ENCODE measurements at places on chromosomes 3 and 15.

GRCh38 chr3:107981471-107982111, 109.2 kb downstream of the CD47 start:
- DNase-seq, result no peak

- DNase-seq, result no peak
These were observed 208.9 kb upstream of the CFAP20DC start for GRCh38 chr3:59258550-59259260.

DNA sequence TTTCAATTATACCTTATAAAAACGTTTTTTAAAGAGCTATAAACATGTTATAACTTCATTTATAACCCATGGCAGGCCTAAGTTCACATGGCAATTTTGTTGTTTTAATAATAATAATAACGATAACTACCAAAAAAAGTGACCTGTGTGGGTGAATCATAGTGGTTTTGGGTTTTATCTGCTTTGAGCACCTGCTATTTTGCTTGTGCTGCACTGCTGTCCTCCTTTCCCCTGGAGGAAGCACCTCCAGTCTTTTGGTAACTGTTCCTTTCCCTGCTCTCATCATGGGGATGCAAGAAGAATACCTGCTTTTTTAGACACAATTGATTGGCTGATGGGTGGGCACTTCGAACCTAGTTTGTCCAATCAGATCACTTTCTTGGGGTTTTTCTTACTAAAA, 388.0 kb upstream of the TBL1XR1 start:
- no peak for DNase-seq

DNA sequence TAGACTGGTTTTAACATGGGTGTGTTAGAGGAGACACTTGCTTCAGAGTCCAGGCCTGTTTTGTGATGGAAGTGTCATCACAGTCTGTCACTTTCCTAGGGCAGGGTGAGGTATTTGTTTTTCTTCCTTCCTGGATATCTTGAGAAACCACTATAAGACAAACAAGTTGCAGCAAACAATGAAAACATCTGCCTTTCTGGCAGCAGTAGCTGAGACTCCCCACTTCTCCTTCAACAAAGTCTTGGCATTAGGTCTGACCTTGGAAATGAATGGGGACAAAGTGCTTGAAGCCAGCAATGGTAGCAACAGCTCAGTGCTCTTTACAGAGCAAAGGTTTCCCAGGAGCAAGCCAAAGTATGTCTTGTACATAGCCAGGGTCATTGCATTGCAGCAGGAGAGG, 64.6 kb downstream of the CD200 start:
- DNase-seq, result no peak

- DNase-seq, result no peak
These were observed 1.4 kb downstream of the FURIN start for GRCh38 chr15:90869601-90870353.

- no peak for DNase-seq
These were observed 54.4 kb downstream of the ATP1B3 start for GRCh38 chr3:141930801-141931200.

DNA sequence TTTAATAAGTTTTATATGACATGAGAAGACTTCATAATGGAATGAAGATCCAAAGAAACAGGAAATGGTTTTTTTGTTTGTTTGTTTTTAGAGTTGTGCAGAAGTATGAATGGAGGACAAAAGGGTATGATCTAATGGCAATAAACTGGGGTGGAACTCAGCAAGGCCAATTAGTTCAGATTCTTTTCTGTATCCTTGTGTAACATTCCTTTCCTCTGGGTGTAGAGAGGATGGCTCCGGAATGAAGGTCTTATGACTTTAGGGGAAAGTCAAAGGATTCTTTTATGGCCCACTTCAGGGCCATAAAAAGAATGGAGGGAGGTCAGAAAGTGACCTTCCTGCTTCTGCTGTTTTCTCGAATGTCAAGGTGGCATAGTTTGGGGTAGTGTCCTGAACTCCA, 152.6 kb downstream of the DPH6 start:
- DNase-seq, result no peak

GRCh38 chr3:197430934-197431333, 124.8 kb downstream of the BDH1 start:
- DNase-seq, result no peak

GRCh38 chr15:94791510-94791909, 560.1 kb downstream of the MCTP2 start:
- no peak for DNase-seq

DNA sequence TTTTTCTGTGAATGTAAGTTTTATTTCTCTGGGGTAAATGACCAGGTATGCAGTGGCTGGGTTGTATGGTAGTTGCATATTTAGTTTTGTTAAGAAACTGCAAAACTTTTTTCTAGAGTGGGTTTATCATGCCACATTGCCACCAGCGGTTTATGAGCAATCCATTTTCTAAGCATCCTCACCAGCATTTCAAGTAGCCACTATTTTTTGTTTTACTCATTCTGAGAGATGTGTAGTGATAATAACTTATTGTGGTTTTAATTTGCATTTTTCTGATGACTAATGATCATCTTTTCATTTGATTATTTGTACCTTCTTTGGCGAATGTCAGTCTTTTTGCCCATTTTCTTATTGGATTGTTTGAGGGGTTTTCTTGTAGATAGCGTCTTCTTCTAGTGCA, 56.2 kb downstream of the SPRED1 start:
- no peak for DNase-seq

- DNase-seq, result no peak
These were observed 100.8 kb upstream of the LIPC start for GRCh38 chr15:58330741-58331559.

DNA sequence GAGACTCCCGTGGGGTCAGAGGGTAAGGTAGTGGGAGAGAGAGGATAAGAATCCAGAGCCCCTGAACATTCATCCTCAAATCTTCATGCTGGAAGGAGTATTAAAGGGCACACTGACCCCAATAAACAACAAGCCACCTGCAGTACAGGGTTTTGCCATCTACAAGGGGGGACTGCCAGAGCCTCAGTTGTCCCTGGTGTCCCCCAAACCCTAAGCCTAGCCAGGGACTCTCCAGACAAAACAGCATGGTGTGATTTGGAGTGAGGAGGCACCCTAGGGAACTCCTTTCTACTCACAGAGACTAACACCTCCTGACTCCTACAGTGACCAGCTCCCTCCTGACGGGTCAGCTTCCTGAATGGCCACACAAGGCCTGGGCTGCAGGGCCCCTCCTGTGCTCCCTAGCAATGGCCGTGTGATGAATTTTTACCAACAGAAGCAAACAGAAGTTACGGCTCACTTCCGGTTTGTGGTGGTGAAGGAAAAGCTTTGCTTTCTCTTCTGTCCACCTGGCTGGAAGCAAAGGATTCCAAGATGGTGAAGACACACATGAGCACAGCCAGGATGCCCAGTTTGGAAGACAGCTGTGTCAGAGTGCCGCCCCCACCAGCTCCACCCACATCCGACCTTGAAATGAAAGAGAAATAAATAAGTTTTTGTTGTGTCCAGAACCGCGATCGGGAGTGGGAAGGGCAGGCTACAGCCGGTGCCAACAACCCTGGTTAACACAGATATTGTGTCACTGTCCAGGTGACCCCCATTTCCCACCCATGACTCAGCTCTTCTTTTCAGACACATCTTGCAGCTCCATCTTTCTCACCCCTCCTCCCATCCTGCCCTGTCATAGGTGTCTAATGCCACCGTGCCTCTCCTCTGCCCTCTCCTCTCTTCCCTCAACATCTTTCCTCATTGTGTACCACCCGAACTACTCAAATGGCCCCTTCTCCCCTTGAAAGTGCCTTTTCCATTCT, 69.6 kb upstream of the ATP13A3 start:
- DNase-seq, result no peak

GRCh38 chr3:52433996-52434479, 10.9 kb downstream of the SEMA3G start:
- DNase-seq, result no peak

GRCh38 chr3:149658744-149659497, 1.1 kb upstream of the WWTR1 start:
- no peak for DNase-seq

DNA sequence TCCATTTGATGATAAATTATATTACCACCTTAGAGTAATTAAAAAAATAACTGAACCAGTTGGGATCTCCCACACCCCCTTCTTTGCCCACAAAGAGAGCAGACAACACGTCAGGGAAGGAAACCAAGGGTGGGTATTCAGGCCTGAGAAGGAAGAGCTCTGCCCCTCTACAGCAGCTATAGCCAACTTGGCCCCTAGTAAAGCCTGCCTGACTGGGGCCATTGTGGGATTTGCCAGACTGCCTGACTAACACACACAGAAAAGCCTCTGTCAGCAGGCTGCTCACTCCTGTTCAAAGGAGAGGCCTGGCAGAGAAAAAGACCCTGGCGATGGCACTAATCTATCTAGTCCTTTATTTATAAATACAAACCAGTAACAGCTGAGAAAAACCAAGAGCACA, 41.4 kb downstream of the ATP8B4 start:
- DNase-seq, result no peak
